ENCODE measurements at places on chromosomes 6 and 20.

DNA sequence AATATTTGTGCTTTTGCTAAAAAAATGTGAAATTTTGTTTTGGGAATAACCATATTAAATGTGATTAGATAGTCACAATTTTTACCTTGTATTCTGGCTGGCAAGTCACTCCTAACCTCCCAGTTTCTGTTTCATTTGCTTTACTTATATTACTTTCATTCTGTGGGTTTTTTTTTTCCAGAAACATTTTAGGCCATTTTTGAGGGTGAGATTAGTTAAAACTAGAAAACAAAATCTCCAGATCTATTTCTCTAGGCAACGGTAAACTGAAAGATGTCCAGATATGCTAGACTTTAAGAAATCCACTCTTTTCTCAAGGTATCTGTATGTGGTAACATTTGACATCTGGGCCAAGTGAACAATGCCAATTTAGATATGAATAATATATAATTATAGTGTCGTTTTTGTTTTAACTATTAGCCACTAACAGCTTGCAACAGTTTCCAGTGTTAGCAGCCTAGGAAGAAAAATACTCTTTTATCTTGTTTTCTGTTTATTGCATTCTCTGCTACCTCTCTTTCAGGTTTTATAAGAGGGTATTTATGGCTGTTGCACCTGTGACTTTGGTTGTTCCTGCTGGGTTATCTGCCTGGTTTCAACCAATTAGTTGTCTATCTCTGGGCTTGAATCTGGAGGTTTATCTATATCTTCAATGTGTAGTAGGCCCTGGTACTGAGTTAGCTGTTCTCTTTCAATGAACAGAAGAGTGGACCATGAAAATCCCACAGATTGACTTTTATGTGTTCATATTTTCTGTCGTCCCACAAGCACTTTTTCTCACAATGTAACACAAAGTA is 260.9 kb downstream of the NKAIN2 start:
- no peak for DNase-seq

DNA sequence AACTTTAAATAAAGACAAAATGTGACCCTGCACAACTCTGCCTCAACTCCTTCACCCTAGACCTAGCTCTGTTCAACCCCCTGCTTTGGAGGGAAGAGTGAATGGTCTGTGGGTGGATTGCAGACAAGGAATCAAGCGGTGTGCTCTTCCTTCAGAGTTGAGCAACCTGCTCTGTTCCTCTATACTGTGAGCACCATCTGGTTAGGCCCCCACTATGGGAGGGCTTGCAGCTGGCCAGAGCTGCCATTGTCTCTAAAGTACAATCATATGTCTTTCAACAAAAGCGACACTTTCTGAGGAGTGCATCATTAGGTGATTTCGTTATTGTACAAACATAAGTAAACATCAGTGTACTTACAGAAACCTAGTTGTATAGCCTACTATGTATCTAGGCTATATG is 406.1 kb upstream of the MARCKS start:
- no peak for DNase-seq

DNA sequence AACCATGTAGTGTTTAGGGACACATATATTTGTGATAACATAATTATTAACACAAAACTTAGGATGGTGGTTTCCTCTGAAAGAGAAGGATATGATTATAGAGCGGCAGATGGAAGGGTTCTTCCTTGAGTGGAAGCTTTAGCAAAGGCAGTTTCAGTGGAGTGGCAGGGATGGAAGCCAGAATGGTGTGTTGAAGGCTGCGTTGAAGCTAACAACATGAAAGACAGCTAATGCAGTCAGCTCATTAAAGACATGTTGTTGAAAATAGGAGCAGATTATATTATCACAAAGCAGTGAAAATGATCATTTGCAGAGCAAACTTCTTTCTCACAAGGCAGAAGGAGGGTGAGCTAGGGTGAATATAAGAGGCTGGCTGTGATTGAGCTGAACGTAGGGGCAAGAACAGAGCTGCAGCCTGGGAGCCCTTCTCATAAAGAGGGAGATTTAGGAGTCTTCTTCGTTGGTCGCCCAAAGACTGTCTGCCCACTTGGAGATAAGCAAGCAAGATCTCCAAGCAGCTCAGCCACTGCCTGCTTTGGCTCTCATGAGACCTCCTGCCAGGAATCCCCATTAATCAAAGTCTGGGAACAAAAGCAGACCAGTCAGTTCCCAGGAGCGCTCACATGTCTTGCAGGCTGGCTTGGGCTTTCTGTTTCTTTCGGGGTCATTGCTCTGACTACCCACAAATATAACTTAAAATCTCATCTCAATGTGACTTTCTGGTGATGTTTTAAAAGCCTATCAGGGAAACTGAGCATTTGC is 2.6 kb upstream of the ANKRD6 start:
- DNase-seq: no peak

GRCh38 chr20:21681922-21682318 is 23.5 kb upstream of the PAX1 start:
- DNase-seq: no peak

DNA sequence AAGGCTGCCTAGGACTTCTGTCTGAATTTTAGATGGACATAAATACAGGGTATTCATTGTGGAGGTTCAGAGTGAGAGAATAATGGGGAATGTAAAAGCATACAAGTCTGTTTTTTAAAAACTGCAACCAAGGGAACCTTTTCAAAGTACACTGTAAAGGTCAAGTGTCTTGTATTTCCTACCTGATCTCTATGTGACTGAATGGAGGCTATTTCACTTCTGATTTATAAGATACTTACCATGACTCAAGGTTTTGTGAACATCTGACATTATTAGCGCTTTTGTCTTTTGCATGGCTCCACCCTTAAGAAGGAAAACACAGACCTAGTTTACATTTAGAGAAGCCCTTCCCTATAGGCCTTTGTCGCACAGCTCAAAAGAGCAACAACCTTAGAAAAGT is 126.5 kb downstream of the ZFAND3 start:
- DNase-seq: no peak

GRCh38 chr6:125296471-125296870 is 5.3 kb downstream of the HDDC2 start:
- no peak for DNase-seq

DNA sequence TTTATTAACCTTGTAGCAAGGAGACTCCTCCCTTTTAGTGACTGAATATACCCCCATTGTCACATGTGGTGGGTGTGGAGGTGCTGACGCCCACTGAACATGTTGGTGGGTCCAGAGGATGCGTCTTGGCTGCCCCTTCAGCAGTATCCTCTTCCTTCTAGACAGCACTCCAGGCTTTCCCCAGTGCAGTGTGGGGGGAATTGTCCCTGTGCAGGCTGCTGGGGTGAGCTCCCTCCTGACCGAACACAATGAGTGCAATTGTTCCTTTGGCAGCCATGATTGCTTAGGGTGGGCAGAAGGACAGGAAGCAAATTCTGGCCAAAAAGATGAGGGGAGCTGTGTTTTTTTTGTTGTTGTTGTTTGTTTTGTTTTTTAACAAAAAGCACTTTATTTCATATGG is 209.3 kb upstream of the PDE10A start:
- no peak for DNase-seq

- peak; percentile 60 for DNase-seq
Observed at GRCh38 chr20:46021361-46022359, 7.4 kb upstream of the SLC12A5 start.

DNA sequence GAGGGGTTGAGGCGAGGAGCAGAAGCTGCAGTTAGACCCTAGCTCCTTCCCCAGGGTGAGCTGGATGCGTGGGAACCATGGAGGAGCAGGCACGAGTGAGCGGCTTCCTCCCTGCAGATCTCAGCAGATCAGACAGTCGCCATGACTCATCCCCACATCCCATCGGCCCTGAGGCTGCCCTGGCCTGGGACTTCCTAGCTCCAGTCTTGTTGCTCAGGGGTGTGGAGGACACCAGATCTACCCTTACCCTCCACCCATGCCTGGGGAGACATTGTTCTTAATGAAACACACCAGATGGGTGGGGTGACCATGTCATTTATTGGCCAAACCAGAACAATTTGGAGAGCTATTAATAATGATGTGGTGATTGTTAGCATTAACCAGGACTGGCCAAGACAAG is 36.3 kb upstream of the TGM2 start:
- DNase-seq: no peak

DNA sequence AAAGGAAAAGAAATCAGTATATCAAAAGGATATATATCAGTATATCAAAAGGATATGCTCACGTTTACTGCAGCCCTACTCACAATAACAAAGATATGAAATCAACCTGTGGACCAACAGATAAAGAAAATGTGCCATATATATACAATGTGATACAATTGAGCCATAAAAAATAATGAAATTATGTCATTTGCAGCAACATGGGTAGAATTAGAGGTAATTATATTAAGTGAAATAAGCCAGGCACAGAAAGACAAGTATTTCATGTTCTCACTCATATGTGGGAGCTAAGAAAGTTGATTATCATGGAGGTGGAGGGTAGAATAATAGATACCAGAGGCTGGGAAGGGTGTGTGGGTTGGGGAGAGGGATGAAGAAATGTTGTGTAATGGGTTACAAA is 102.9 kb upstream of the MARCKS start:
- no peak for DNase-seq

DNA sequence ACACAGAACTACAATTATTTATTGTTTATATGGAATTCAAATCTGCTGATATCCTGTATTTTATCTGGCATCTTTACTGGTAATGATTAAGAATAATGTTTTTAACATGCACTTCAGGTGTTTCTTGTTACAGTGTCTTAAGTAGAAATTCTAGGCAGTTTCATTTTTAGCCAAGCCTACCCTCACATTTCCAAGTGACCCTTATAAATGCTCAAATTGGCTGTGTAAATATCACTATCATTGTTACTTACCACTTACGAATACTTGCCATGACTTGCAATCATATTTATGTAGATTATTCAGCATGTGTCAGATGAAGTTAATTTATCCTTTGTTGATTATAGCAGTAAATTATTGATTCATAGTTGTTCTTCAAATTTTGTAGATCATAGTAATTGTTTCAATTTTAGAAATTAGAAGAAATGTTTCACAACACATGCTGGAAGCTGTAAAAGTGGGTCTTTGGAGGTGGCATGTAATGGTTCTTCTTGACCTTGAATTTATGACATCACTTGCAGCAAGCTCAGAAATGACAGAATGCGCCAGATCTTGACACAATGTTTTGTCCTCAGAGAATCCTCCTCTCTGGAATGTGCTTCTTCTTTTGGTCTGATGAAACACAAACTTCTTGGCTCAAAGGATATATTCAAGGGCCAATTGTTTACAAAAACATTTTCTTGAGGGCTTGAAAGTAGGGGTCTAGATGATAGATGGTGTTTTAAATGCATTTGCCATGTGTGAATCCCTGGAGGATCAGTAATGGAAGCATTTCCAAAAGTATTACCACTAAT is 471.8 kb downstream of the COL12A1 start:
- no peak for DNase-seq

DNA sequence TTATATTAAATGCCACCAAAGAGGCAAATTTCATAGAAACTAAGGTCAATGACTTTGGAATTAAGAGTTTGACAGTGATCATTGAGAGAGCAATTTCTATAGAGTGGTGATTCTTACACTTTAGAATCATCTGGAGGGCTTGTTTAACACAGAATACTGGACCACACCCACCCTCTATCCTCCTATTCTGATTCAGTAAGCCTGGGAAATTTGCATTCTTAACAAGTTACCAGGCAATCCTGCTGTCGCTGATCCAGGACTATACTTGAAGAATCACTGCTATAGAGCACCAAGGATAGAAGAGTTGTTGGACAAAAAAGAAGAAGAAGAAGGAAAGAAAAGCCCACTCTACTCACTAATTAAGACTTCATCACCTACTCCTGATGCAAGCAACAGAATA is 21.3 kb upstream of the TBX18 start:
- DNase-seq: no peak

- DNase-seq: no peak
Observed at GRCh38 chr20:41185013-41185757, 47.8 kb downstream of the PLCG1 start.

GRCh38 chr6:38079107-38079506 is 259.6 kb downstream of the ZFAND3 start:
- DNase-seq: no peak

DNA sequence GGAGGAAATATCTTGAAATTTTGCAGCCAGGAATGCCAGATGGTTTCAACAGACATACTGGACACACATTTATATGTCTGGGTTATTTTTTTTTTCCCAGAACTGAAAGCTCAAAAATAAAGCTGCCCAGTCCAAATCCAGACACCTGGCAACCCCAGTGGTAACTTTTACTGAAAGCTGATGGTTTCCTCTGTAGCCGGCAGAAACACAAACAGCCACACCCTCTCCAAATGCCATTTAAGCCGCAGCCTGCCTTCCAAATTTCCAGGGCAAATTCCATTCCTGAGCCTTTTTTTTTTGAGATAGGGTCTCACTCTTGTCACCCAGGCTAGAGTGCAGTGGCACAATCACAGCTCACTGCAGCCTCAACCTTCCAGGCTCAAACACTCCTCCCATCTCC is 6.5 kb upstream of the PREX1 start:
- DNase-seq: no peak

DNA sequence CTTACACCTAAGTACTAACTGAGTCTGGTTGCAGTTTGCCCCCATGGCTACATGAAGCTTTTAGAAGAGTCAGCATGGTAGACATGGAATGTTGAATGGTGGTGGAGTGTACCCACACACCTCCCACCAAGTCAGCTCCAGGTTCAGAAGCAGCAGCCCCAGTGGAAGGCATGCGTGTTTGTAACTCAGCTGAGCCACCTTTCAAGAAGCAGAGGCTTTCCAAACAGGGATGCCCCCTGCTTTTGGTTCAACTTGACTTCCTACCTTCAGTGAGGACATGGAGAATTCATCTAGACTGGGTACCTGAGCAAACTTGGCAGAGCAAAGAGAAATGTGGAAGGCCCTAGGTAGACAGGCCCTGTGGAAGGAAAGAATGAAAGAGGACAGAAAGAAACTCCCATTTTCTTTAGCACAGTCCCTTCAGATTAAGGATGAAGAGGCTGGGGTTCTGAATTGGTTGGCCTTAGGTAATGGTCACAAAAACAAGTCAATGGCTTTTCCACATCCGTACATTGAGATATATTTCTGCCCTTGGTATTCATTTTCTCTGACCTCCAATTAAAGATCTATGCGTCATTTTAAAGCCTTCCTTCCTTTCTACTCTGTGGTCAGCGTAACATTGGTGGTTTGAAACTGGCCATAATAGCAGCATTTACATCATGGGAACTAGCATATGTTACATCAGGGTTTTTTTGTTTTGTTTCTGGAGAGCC is 53.2 kb downstream of the HFE start:
- DNase-seq: no peak

DNA sequence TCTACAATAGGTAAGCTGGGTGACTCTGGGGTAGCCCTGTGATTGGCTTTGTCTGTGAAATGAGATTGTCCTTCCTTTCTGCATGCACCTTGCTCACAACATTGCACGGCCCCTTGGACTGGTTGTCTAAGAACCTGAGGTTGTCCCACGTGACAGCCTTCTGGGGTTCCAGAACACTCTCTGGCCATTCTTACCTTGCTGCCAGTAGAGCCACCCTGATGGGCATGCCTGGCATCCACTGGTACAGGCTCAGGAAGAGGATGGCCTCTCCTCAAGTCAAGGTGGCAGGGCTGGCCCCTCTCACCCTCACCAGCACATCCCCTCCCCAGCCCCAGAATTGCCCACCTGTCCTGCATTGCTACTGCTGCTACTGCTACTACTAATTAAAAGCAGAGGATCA is 335.0 kb downstream of the PACRG start:
- DNase-seq: no peak
